Activated T-cell treated with anti-CD3 and anti-CD28 coated beads, Interleukin-2, amount 50 U/mL, for 72 hours (primary cell): ENCODE measurements at places on chromosomes 12 and 14. TPM values are rescaled to one million over a fixed set of nuclear protein-coding genes. Genes with fewer than 3 reads are reported as not detected.
A peak's percentile ranks its signal among the peaks of the same experiment; 100 is the strongest.

Gene MAP1LC3B2
- 2.0 TPM for total RNA-seq

- H3K27ac ChIP-seq = no peak overlapping the region
- no peaks in the 10 kb centered on the region for H3K36me3 ChIP-seq
- no peak overlapping the region for H3K4me3 ChIP-seq
- DNase-seq = no peak
Observed at GRCh38 chr14:64960762-64961276, 11.3 kb downstream of the RAB15 start.

DNA sequence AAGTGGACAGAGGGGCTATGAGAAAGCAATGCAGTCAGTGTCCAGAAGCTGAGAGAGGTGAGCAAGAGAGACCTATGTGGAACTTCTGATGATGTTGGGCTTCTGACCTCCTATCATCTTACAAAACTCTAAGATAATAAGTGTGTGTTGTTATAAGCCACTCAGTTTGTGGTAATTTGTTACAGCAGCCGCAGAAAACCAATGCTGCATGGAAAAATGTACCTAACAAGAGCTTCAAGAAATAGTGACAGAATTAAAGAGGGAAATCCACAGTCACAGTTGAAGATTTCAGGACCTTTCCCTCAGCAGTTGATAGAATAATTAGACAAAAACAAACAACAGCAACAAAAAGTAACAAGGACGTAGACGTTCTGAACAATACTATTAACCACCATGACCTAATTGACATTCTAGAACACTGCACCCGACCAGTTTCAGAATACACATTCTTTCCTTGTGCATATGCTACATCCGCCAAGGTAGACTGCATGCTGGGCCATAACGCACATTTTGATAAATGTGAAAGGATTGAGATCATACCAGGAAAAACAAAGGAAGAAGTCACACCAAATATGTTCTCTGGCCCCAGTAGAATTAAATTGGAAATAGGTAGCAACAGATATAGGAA, 1.8 kb upstream of the EVL start:
- no peaks in the 10 kb centered on the region for H3K27me3 ChIP-seq
- DNase-seq = peak; percentile 32

GRCh38 chr14:68284333-68284732, 464.8 kb downstream of the RAD51B start:
- no peaks in the 10 kb centered on the region for H3K27me3 ChIP-seq
- H3K4me1 ChIP-seq = peaks cover 72% of the 10 kb centered on the region
- no peak for DNase-seq
- no peak overlapping the region for H3K4me3 ChIP-seq
- H3K36me3 ChIP-seq = peaks cover 2% of the 10 kb centered on the region

GRCh38 chr14:53510281-53510912, 357.3 kb upstream of the DDHD1 start:
- no peaks in the 10 kb centered on the region for H3K4me1 ChIP-seq
- no peak overlapping the region for H3K4me3 ChIP-seq
- no peaks in the 10 kb centered on the region for H3K27me3 ChIP-seq
- peaks cover 1% of the 10 kb centered on the region for H3K36me3 ChIP-seq

Gene NEMP1
- total RNA-seq = 114 TPM

Gene HAL
- 0.51 TPM for total RNA-seq

GRCh38 chr12:111438481-111438880, 32.8 kb downstream of the SH2B3 start:
- H3K4me3 ChIP-seq = peak overlapping the region; percentile 14
- no peaks in the 10 kb centered on the region for H3K27me3 ChIP-seq
- H3K4me1 ChIP-seq = peaks cover 93% of the 10 kb centered on the region
- H3K27ac ChIP-seq = no peak overlapping the region

Gene CDH24
- total RNA-seq = 1.5 TPM

DNA sequence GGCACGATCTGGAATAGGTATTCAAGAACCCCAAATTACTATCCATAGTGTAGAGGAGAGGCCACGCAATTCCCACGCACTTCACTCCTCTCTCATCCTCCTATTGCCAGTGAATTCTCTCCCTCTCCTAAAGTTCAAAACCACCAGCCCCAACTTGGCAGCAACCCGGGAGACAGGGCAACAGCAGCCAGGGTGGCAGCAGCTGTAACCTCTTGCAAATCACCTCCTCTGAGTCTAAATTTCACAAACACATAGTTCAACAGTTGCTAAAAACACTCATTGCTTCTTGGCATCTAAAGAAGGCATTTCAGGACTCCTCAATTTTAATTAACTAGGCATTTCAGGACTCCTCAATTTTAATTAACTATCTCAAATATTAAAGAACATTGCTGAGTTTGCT, 37.7 kb upstream of the MANSC4 start:
- peaks cover 30% of the 10 kb centered on the region for H3K4me1 ChIP-seq
- peaks cover 59% of the 10 kb centered on the region for H3K27me3 ChIP-seq

Gene RNU4-1
- 2,627 TPM for total RNA-seq

Gene PLEKHG7
- total RNA-seq = not detected

Gene ALDH1L2
- total RNA-seq = 16.1 TPM

GRCh38 chr14:56133547-56133946, 15.3 kb downstream of the PELI2 start:
- no peak for DNase-seq
- H3K27ac ChIP-seq = no peak overlapping the region
- no peaks in the 10 kb centered on the region for H3K36me3 ChIP-seq
- no peak overlapping the region for H3K4me3 ChIP-seq
- peaks cover 11% of the 10 kb centered on the region for H3K27me3 ChIP-seq

Gene PRKD1
- not detected for total RNA-seq

DNA sequence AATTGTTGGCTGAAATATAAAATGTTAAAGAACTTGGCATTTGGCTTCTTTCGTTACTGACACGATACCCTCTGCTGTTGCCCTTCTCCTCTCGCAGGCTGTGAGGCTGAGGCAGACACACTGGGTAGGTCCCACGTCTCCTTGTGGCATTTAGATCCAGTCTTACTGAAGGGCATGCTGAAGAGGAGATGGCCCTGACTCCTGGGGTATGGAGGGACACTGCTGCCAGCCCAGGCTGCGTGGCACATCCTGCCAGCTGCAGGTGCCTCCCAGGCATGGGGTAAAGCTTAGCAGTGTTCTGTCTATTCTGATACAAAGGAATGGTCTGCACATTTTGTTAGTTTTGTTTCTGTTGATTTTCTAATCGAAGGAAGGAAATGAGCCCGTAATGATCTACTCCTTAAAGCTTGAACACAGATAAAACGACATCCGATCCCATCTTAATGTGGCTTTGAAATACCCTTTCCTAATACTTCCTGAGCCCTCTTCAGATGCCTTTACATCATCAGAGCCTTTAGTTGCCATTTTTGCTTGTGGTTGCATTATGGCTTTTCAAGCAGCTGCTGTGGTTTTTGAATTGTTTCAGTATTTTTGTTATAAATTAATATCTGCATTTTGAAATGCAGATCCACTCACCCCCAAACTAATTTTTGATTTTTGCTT, 61.1 kb downstream of the WDR20 start:
- H3K4me3 ChIP-seq = peak overlapping the region; percentile 54
- H3K4me1 ChIP-seq = peaks cover 72% of the 10 kb centered on the region
- no peaks in the 10 kb centered on the region for H3K27me3 ChIP-seq

DNA sequence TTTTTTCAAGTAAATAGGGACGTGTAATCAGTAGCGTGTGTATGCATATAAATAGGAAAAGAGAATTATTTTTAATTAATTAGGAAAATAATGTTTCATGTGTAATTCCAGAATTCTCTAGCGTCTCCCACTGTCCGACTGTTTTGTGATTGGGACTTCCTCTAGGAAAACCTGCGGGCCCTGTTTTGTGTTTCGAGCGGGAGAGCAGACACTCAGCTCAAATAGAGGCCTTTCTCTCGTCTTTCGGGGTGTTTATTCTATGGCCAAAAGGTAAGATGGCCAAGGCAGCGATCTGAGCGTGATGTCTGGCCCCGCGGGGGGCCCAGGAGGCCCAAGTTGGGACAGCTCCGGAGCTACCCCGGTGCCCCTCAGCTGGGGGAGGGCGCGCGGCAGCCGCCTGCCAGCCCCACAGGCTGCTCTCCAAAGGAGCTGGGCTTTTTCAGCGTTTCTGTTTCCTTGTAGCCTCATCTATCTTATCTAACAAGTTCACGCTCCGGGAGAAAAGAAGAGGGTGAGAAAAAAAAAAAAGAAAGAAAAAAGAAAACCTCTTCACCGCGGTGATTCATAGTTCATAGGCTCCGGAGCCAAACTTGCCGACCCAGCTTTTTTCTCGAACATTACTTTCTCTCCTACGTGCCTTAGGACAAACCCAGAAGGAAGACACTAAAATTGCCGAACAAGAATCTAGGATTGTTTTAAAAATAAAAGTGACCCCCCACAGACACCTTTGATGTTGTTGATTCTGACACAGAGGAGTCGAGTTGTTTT, 7.5 kb upstream of the FOXG1 start:
- peaks cover 87% of the 10 kb centered on the region for H3K27me3 ChIP-seq
- no peak overlapping the region for H3K4me3 ChIP-seq

DNA sequence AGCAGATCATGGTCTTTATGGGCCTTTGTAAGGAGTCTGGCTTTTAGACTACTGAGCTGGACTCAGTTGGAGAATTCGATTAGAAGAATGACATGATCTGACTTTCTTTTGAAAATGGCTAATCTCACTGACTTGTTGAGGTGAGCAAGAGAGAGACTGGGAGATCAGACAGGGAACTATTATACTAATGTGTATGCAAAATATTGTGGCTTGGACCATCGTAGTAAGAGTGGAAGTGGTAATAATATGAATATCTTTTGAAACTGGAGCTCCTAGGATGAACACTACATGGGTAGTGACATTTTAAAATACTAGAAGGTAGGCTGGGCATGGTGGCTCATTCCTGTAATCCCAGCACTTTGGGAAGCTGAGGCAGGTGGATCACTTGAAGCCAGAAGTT, 56.2 kb upstream of the CCT2 start:
- H3K27ac ChIP-seq = no peak overlapping the region
- no peaks in the 10 kb centered on the region for H3K36me3 ChIP-seq

Gene NKX2-1
- total RNA-seq = not detected

Gene CMA1
- total RNA-seq = not detected

DNA sequence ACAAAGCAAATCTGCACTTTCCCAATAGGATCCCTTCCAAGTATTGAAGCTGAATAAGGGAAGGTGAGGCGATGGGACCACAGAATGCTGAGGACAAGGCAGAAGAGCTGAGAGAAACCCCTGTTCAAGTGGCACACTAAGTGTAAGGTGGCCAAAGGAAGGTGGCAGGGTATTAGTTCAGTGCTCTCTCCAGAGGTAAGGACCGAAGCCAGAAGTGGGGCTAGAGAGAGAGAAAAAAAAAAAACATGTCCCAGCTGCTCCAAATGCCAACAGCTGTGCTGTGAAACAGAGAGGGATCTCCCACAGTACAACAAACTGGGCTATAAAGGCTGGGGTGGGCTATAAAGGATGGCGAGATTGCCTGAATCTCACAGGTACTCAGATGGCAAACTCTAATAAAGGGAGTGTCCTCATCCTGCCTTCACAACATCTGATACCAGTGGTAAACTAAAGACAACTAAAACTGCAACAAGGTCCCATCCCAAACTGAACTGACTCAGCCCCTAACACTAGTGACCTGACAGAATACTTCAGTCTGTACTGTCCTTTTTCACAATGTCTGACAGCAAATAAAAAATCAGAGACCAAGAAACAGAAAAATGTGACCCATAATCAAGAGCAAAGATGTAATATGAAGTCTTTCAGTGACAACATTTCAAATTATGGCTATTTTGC, 47.9 kb downstream of the CDK17 start:
- peaks cover 86% of the 10 kb centered on the region for H3K4me1 ChIP-seq
- peaks cover 2% of the 10 kb centered on the region for H3K36me3 ChIP-seq
- H3K4me3 ChIP-seq = peak overlapping the region; percentile 24
- no peak for DNase-seq
- H3K27me3 ChIP-seq = no peaks in the 10 kb centered on the region
- H3K27ac ChIP-seq = peak overlapping the region; percentile 36

- peaks cover 4% of the 10 kb centered on the region for H3K4me1 ChIP-seq
- H3K36me3 ChIP-seq = no peaks in the 10 kb centered on the region
- no peak overlapping the region for H3K27ac ChIP-seq
Observed at GRCh38 chr12:41903014-41903708, 241.5 kb downstream of the GXYLT1 start.
